ENCODE measurements at places on chromosomes 4 and X.

DNA sequence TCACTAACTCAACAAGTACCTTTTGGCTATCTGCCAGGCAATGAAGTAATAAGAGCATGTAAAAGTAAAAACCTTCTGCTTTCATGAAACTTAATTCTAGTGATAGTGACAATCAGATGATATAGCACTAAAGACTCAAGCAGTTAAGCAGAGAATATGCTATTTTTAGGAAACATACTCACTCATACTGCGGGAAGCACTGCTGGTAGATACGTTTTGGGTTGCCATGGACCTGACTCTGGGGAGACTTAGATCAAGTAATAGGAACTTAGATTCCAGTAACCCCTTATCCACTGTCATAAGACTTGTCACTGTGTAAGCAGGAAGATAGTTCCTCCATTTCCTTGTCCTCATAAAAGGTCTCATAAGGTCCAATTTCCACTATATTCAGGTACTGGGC lies 386.3 kb downstream of the DMD start:
- DNase-seq, result no peak

DNA sequence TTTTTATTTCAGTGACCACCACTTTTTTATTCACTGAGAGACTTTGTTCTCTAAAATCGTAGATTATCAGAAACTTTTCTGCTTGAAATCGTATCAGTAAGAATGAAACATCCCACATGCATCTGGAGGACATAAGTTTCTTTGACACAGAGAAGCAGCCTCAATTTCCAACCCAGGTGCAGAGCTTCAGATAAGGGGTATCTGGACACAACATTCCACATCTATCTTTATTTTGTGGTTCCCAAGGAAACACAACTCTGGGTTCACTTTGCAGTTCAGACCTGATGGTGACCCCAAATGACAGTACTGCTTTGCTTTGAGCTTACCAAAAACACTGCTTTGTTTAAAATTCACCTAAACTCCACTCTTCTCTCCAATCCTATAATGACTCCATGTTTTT lies 1.3 kb upstream of the CLCN5 start:
- no peak for DNase-seq

GRCh38 chrX:16873106-16873505 lies 2.9 kb upstream of the RBBP7 start:
- DNase-seq, result peak; percentile 31

DNA sequence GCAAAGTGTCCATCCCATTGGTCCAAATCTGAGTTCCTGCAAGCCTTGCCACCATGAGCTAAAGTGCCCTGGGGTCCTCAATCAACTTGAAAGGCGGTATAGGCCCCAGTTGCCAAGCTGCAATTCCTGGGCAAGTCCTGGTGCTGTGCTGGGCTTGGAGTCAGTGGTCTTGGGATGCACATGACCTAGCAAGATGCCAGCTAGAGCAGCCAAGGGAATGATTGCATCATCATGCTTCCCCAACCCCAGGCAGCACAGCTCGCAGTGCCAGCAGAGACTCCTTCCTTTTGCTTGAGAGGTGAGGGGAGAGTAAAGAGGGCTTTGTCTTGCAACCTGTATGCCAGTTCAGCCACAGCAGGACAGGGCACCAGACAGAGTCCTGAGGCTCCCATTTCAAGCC lies 50.5 kb downstream of the KCNIP4 start:
- DNase-seq, result no peak

DNA sequence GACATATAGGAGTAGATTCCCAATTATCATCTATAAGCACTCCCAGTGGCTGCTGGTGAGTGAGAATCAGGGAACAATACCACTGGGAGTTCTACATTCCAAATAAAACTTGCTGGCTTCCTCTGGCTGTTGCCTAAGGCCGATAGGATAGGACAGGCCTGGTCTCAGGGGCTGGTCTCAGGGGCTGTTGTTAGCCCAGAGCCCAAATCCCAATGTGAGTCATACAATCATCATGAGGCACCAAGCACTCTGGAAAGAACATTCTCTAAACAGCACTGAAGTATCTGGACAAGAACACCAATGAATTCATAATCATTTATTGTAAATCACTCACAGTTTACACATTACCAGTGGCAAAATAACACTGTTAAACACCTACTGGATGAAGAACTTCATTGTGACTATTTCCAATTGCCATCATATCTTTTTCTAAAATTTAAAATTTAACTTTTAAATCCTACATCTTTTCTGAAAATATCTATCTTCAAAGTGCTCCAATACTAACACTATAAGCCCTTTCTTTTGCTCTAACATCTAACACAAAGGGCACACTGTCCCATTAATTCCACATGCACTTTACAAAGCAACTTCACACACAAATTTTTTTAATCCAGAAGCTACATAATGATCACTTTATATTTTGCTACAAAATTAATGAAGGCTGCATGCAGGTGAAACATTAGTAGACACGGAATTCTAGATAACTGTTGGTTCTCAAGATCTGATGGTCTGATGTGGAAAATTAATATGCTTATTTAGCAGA lies 67.6 kb upstream of the TMEM150C start:
- no peak for DNase-seq

- no peak for DNase-seq
Observed at GRCh38 chrX:52271206-52271605, 86.5 kb downstream of the MAGED4 start.

GRCh38 chrX:23802431-23802830 lies 19.5 kb downstream of the SAT1 start:
- DNase-seq, result no peak

DNA sequence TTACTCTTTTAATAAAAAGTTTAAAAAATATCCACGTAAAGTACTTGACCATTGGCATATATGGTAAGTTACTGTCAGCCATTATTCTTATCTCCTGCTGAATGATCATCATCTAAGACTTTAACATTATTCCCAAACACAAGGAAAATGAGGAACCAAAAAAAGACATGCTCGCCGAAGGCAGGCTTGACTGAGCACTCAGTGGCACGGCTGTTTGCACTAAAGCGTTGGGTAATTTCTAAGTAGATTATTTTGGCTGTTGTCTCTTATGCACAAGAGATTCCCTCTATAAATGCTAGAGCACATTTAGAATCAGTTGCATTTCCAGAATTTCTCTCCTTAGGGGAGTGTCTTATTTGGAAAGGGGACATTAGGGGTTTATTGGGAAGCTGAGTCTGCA lies 82.8 kb downstream of the CHRNA9 start:
- DNase-seq, result no peak

DNA sequence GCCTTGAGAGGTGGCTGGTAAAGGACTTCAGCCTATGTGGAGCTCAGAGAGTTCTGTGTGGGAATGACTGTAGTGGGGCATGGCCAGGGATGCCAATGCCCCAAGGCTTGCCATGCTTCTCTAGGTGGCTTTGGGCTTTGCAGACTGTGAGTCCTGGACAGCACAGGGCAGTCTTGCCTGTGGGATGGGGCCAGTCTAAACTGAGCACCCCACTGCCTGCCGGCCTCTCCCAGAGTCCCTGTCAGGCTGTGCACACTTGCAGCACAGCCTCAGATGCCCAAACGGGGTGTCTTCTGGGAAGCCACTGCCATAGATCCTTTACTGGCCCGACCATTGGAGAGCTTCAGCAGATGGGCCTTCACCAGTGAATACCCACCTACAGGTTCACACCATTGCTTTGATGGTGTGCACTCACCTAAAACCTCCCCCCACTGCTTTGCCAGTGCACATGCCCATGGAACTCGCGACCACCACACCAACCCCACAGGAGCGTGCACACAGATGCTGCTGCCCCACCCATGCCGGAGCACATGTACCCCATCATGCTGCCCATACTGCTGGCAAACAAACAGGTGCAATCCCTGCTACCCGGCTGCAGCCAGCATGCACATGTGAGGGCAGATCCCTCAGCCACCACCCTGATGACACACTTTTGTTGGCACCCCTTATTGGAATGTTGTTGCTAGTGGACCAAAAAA lies 97.3 kb upstream of the CNKSR2 start:
- DNase-seq, result no peak

DNA sequence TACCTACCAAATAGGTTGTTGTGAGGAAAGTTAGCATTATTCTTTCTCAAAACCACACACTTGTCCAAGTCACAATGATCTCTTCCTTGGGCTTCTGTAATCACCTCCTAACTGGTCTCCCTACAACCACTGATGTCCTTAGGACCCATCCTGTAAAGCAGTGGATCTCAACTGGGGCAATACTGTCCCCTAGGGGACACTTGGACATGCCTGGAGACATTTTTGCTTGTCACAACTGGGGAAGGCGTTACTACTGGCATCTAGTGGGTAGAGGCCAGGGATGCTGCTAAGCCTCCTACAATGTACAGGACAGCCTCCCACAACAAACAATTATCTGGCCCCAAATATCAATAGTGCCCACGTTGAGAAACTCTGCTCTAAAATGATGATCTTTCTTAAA lies 118.7 kb upstream of the AP1S2 start:
- peak; percentile 23 for DNase-seq

DNA sequence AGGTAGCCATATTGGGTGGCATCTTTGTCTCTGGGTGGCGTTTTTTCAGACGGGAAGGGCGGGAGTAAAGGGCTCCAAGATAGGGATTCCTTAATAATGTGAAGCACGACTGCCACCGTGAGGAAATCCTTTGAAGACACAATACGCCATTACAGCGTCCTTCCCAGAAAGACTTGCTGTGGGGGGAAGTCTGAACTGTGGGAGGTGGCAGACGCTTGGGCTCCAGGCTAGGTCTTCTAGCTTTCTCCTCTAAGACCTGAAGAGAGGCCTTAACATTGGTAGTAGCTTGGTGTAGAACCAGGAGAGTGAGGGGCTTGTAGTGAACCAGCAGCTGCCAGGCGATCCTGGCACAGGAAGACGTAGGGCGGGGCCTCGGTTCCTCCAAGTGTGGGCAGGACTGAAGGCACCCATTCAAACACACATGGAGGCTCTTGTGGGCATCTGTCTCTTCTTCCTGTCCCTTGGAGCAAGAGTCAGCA lies 197.3 kb downstream of the OR13H1 start:
- no peak for DNase-seq

DNA sequence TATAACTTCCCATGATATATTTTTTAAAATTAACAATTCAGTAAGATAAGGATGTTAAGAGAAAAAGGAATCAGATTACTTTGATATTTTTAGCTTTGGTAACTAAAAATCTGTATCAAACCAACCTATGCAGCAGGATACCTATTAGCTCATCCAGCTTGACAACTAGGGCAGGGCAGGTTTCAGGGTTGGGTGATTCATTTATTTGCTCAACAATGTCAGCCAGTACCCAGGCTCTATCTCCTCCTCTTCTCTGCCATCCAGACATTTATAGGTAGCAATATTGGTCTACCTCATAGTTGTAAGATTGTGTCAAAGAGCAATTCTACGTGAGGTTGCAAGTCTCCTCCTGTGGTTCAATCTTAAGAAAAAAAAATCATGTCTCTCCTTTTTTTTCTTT lies 421.9 kb downstream of the ANKRD50 start:
- DNase-seq, result no peak

DNA sequence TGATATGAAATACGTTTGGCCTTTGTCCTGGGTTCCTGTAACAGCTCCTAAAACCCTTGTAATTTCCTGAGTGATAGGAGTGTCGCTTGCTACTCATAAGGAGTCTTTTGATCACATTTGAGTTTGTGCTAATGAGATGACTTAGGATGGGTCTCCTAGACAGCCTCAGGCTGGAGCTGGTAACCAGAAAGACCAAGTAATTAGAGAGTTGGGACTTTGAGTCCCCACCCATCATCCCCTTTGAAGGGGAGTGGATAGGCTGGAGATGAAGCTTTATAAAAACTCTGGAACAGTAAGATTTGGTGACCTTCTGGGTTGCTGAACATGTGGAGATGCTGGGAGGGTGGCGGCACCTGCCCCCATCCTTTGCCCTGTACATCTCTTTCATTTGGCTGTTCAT lies 2.9 kb downstream of the SEC24B start:
- DNase-seq, result no peak

DNA sequence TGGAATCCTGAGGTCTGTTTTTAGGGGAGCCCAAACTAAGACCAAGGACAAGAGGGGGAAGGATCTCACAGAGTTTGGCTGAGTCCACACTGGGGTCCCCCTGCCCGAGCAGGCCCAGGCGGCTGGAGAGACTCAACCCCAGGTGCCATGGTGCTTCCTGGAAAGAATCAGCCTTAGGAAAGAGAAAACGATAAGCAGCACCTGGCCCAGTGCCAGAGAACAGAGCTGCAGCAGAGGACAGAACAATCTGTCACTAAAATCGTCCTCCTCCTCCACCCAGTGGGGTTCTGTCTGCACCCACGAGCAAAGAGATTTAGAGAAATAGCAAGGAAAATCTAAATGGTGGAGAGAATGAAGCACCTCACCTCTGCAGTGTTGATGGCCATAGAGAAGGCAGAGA lies 470.5 kb downstream of the BCOR start:
- no peak for DNase-seq

- no peak for DNase-seq
Observed at GRCh38 chrX:117538178-117539089, 578.2 kb downstream of the KLHL13 start.

DNA sequence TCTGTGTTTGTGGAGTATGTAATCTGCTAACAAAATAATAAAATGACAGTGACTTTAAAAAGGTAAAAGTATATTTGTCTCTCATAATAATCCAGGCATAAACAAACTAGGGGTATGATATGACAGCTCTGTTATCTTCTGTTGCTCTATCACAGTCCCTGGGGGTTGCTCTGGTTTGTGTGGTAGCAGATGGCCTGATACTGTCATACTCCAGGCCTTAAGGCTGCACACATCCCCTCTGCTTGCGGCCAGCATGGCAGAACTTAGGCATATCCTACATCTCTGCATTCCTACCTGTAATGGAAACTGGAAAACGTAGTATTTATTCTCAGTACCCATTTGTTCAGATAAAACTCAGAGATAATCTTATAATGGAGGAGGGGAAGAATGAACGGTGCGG lies 117.9 kb upstream of the HAND2 start:
- DNase-seq, result no peak

DNA sequence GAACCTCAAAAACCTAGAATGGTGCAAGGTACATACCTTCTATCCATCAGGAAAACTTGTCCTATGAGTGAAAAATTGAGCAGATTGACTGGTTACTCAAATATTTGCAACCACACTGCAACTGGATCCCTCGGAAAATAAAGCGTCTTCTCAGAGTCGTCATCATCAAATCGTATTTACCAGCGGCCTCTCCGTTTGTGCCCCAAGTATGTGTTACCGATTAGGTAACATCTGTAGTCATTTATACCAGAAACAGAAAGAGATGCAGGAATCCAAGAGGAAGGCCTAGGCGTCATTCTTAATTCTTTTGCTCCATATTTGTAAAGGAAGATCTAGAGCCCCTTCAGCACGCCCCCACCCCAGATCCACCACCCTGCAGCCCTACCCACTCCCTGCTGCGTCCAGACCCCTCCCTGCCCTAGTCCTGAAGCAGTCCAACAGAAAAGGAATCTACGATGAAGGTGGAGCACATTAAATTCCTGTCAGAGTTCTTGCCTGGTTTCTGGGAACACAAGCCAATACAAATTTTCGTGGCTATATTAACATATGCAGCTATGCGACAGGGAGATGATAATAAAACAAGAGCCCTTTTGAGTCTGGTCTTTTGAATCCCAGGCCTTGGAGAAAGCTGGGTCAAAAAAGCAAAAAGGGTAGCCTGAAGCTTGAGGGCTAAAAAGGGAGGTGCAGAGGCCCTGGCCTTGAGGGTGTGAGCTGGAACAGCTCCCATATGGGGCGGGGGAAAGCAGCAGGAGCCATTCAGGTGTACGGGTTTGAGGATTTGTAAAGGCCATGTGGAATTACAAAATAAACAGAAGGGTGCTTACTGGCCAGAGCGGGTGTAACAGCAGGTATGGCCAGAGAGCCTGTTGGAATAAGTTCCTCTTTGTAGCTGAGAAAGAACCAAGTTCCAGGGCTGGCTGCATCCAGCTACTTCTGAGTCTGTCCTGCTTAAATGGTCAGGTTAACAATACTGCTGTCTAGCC lies 77.0 kb downstream of the ZNF827 start:
- no peak for DNase-seq

Measured in NCI-H526 treated with DMSO at 0.1 percent for 48 hours (cell line).